ENCODE measurements at places on chromosomes 16 and 17.

DNA sequence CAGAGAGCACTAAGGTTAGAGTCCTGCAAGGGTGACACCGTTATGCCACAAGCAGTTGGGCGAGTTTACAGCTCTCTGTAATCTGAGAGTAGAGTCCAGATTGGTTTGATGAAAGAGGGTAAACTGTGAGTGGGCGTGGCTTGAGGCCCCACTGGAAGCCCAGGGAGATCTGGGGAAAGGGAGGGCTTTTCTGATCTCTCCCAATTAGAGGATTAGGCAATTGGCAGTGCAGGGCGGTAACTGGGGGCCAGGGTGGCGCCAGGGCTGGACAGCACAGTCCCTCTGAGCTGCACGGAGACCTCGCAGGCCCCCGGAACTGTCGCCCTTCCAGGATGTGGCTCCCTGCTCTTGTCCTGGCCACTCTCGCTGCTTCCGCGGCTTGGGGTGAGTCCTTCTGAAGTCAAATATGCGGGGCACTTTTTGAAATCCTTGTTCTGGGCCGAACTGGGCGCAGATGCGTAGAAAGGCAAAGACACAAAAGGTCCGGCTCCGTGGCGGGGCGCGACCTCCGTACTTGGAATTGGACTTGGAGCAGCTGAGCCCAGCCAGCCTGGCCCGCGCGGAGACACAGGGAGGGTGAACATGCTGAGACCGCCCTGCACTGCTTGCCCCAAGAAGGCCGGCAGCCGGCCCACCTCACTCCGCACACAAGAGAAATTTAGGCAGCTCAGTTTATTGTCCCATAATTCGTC lies 72.4 kb downstream of the CES1 start:
- DNase-seq = no peak

GRCh38 chr16:9351440-9351839 lies 260.0 kb downstream of the HAPSTR1 start:
- DNase-seq = peak; percentile 49

DNA sequence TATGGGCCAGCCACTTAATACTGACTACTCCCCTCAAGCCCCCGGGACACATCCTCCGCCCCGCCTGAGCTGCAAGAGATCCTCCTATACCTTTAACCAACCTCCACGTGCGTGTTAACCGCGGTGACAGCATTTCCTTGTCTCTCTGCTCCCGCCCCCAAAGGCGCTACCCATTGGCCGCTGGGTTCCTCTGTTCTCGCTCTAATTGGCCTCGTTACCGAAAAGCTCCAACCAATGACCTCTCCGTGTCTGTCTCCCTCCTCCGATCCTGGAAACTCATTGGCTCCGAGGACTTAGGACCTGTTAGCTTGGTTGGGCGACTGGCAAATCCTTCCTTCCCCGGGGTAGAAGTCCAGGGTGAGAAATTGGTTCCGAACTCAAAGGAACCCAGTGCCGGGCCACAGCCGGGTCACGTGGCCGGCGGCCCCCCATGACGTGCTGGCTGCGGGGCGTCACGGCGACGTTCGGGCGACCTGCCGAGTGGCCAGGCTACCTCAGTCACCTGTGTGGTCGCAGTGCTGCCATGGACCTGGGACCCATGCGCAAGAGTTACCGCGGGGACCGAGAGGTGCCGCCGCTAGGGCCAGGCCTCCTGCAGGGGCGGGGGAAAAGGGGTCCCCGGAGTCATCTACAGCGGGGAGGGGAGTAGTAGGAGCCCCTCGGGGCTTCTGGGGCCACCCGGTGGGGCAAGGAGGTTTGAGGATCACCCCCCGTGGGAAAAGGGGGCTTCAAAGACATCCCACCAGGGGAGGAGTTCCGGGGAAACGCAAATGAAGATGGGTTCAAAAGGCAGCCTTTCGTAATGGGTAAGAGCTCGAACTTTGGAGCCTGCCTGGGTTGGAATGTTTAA lies at the start of gene PNPO:
TSS of gene PNPO (plus strand) at position 326 of the 850 bp plus-strand sequence. CDS start at position 431, 105 bp downstream.
- peak; percentile 94 for DNase-seq

- no peak for DNase-seq
Observed at GRCh38 chr16:20933589-20933988, 33.0 kb downstream of the LYRM1 start.
